ENCODE measurements at places on chromosomes 13 and 19. TPM values are rescaled to one million over a fixed set of nuclear protein-coding genes. Genes with fewer than 3 reads are reported as not detected.
A peak's percentile ranks its signal among the peaks of the same experiment; 100 is the strongest.

DNA sequence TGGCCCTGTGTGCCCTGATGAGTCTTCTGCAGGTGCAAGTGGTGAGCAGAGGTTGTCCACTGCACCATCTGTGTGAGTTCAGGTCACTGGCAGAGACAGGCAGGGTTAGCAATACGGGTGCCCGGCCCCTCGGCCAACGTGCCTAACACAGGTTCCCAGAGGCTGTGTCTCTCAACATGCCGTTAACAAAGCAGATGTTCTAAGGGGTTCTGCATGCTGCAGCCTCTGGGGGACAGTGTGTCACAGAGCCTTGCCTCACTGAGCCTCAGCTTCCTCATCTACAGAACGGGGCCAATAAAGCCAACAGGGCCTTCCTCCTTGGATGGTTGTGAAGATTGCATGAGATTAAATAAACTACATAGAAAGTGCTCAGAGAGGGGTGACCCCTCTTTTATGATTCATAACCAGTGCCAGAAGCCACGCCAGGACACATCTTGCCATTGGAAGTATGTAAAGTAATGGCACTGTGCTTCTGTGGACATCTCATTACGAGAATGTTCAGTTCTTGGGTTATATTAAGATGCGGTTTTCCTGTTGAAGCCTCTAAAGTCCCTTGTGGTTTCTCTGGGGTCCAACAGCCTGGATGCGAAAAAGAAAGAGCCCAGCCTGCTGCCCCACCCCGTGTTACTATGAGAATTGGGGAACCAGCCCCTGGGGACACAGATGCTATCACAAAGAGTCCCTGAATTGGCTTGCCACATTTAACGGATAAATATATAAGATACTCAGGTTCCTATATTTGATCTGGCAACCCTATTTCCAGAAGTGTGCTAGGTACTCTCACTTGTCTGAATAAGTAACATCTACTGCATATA lies 11.2 kb upstream of the ARHGEF18 start:
- no peak for DNase-seq

Gene CD33
- total RNA-seq = 0.35 TPM

- DNase-seq = no peak
Measured at GRCh38 chr13:101942038-101942437, 459.8 kb downstream of the FGF14 start.

DNA sequence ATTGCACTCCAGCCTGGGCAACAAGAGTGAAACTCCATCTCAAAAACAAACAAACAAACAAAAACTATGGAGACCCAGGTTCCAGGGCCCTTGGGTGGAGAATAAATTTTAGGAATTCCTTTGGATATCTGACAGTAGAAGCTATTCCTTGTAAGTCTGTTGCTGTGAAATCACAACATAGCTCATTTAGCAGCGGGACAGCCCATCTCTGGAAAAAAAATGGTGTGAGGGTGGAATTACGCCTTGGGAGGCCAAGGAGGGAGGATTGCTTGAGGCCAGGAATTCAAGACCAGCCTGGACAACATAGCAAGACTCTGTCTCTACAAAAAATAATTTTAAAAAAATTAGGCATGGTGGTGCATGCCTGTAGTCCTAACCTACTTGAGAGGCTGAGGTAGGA lies 15.7 kb downstream of the HMGB1 start:
- no peak for DNase-seq

DNA sequence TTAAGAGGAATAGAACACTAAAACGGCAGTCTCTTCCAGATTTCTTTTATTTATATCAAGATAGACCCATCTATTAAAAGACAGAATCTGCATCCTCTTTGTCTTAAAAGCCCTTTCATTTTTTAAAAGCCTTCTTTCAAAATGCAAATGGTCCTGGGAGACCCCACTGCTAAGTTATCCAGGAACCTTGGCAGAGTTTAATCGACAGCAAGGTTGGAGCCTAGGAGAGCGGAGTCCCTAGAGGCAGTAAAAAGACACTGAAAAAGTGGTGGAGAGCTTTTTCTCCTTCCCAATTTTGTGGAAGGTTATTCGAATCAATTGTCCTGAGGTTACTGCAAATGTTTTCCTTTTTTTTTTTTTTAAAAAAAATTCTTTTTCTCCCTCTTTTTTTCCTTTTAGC lies 294.7 kb downstream of the NALCN start:
- no peak for DNase-seq

DNA sequence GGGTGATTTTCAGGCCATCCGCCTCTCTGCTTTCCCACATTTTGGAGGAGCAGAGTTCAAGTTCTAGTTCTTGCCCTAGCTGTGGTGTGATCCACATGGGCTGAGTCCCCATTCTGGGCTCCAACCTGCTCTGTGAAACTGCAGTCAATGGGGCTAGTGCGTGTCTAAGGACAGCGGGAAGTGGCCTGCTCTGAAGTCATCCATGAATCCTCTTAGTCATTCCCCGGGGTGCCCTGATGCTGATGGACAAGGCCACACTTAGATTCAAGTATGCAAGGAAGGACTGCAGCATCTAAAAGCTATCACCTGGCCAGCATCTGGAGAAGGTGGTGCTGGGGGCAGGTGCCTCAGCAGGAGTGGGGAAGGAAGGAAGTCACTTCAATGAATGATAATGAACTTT lies 94.6 kb downstream of the TSHZ3 start:
- DNase-seq = no peak

DNA sequence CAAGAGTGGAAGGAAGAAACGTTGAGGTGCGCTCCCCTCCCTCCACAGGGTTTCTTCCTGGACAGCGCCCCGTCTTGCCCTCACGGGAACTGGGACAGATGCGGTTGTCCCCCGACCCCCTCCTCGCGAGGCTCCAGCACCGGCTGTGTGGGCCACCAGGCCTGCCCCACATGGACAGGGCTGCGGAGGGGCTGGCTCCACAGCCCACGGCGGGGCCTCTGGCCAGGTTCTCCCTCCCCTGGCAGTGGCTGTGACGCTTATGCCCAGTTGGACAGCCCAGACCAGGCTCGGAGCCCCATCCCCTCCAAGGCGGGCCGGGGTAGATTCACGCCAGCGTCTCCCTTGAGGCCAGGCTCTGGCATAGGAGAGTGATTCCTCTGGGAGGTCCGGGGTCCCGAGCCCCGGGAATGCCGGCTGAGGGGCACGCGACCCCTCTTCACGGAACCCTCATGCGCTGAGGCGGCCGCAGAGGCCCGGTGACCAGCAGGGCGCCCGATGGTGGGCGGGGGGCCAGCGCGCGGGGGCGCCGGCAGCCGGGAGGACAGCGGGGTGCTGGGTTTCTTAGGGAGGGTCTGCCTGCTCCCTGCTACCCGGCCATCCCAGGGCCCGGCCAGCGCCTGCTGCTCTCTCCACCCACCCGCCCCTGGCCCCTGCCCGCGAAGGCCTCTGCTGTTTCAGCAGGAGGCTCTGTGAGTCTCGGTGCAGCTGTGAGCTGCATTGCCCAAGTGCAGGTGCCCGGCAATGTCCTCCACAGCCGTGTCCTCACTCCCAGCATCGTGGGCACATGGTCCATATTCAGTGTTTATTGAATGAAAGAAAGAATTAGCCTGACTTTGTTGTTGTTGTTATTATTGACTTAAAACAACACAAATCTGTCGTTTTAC lies 20.3 kb upstream of the GAS6 start:
- DNase-seq = no peak

DNA sequence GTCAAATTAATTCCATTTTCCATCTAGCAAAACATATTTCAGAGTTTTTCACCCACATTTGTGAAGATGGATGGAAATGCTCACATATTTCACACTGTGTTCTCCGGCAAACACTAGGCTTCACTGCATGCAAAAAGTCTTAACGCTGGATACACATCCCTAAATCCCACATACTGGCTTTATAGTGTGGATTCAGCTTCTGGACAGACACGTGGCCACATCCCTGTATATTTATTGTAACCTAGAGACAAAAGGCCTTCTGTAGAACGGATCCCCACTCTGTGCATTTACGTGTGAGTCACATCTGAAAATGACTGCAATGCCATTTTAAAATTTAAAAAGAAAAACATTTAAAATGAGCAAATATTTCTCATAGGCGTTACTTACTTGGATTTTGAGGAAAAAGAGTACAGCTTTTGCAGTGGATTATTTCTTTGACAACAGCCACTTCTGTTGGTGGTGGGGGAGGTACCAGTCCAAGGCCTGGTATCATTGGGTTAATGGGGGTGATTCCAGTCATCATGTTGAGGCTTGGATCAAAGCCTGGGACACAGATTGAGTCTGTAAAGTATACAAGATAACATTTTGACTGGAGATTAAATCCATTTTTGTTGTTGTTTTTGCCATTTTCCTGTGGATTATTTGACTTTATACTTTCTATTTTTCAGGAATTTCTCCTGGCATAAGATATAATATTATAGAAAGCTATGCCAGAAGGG lies 337.7 kb downstream of the DNAJC15 start:
- DNase-seq = no peak

DNA sequence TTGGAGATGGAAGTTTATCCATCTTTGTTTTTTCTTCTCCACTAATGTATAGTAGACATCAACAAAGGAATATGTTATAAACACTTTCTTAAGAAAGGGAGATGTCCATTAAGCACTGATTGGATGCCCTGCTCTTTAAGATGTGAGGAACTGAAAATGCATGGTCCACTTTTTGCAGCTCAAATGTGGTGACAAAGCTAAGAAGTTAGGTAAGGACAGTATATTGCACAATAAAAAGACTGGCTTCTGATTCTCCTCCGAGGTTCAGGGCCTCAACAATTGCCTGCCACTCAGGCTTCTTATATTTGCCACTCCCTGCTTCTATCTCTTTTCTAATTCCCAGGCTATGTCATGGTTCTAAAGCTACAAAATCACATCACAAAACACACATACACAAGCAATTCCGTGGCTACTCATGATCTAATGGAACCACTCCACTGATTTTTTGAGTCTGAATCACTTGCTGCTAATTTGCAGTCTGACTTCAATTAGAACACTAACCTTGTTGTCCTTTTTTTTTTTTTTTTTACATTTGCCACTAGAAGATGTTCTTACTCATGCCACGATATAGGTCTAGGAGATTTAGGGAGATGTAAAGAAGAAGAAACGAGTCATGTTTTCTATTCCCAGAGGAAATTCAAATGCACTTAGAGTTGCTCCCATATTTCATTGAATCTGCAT lies 29.6 kb upstream of the TNFSF11 start:
- DNase-seq = no peak

Gene FAM32A
- 130 TPM for total RNA-seq

DNA sequence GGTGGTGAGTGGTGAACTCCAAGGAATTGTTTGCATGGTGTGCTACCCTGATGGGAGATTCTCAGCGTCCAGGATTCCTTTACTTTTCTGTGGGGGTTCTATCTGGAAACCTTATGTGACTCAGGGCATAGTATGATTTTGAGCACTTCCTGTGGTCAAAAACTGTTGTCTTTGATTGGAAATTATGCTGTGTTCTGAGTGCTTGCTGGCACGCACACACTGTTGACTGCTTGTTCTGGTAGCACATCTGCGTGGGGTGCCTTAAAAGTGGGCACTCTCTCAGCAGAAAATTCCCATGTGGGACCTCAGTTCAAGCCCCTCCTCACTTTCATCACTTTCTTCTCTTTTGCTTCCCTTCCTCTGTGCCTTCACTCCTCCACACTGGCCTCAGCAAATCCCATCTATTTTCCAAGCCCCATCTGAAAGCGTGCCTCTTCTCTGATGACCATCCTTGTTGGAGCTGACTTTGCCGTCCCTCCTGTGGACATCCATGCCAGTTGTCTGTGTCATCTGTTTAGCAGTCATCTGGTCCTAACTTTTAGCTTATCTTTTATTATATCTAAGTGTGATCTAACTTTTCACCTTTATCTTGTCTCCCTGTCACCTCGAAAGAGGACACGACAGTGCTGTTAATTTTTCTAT lies 56.4 kb upstream of the NPAS1 start:
- DNase-seq = no peak

Gene SMIM44
- total RNA-seq = not detected

GRCh38 chr19:29941828-29942403 lies at the start of gene URI1:
Gene URI1, plus strand, starts transcription at chr19:29942239. Its CDS starts 309 bp downstream, at chr19:29942548.
- DNase-seq = peak; percentile 92

DNA sequence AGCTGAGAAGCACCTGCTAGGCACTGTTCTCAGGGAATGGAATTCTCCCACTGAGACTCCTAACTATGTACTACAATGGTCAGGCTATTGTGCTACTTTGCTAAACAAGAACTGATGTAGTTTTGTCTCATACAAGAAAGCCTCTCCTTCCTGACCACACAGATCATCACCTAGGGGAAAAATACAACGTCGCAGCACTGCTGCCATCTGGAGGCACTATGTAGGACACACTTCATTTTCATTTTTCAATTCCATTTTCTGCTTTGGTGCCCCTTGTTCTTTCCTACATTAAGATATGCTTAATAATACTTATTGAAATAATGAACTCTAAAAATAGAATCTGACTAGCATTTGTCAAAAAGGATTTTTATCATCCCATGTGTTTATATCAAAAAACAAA lies 21.1 kb downstream of the PROSER1 start:
- peak; percentile 17 for DNase-seq

Gene PSG6
- not detected for total RNA-seq

DNA sequence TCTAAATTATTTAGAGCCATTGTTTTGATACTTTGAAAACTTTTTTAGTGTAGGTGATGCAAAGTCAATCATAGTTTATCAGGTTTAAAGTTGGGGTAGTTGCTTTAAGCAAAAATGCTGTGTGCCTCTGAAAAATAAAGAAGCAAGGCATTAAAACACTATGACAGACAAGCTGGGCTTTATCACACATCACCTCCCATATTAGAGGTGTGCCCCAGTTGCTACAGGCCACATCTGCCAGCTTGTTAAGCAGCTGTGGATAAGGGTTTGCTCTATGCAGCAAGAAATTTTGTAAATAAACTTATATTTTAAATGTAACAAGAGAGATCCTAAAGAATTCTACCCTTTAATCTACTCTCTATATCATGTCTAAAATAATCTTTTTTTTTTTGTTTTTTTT lies 255.8 kb downstream of the B3GLCT start:
- no peak for DNase-seq

Gene PEAK3
- total RNA-seq = 0.06 TPM

DNA sequence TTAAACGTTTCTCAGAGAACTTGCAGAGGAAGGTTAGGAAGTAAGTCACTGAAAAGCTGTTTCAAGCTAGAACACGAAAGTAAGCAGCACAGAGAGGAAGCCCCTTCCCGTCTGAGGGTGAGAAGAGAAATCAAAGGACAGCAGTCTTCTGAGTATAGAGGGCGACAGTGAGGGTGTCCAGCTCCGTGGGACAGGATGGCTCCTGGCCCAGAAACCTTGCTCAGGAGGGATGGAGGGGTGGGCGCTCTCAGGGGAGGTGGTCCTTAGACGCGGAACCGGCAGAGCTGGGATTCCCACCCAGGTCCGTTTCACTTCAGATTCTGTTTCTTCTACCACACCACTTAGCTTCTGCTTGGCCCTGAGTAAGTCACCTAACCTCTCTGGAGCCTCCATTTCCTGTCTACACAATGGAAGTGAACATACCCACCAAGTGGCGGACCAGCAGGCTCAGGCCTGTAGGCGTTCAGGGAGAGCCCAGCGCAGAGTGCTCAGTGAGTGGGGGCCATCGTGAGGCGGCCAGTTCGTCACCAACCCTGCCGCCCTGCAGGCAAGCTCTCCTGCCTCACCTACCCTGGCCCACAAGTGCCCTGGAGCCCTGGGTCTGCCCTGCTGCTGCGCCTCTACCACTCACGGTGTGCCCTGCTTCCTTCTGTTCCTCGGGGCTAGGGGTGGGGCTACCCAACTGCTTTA lies 5.5 kb upstream of the RSPH6A start:
- no peak for DNase-seq

GRCh38 chr19:15238639-15239155 lies 6.4 kb upstream of the EPHX3 start:
- DNase-seq = no peak

Measured in SJCRH30 (cell line).